ENCODE measurements at places on chromosomes 5 and 9. TPM values are rescaled to one million over a fixed set of nuclear protein-coding genes. Genes with fewer than 3 reads are reported as not detected.

The ALDH1B1 gene
- total RNA-seq: 133 TPM

The S1PR3 gene
- total RNA-seq: 1.0 TPM

The ADRB2 gene
- 2.8 TPM for total RNA-seq

The SEMA5A gene
- 3.1 TPM for total RNA-seq

The ADAMTS2 gene
- 6.3 TPM for total RNA-seq

The CCNI2 gene
- total RNA-seq: not detected

The AK1 gene
- 62.2 TPM for total RNA-seq

The CARTPT gene
- total RNA-seq: not detected

The ORM1 gene
- total RNA-seq: 22,212 TPM

The ADAMTS19 gene
- not detected for total RNA-seq

The IGIP gene
- 7.0 TPM for total RNA-seq

GRCh38 chr9:129347316-129348120, 169.5 kb upstream of the IER5L start:
- DNase-seq: no peak

- DNase-seq: no peak
Measured at GRCh38 chr5:131794586-131794985, 2.2 kb downstream of the FNIP1 start.

GRCh38 chr9:36781533-36781932, 208.8 kb downstream of the MELK start:
- no peak for DNase-seq

- no peak for DNase-seq
Measured at GRCh38 chr9:76456202-76456926, 2.6 kb upstream of the GCNT1 start.

DNA sequence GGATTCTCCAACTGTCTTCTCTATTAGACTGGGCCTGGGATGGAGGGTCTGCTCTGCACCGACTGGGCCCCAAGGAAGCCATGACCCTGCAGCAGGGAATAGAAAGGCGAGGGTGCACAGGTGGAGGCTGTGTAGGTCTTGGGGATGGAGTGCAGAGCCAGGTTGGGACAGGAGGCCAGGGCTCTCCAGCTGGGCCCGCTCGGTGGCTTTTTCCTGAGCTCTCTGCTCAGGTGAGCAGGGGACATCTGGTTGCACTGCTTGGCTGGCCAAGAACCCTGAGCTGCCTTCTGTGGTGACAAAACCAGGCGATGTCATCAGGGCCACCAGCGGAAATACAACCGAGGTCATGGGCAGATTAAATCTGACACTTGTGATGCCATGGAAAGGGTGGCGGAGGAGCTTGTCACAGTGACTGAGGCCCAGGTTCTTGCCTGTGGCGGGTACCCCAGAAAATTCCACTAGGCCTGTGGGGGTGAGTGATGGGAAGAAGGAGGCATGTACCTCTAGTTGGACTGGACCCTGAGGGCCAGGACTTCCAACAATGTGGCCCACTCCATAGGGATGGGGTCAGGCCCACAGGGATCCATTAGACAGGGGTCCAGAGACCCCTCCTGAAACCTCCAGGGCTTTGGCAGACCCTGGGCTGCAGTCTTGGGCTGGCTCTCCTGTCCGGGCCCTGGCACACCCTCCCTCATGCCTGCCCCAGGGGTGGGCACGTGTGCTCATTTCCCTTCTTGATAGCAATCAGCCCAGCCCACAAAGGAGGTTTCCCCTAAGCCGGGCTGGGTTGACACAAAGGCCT, 4.4 kb upstream of the IL3 start:
- no peak for DNase-seq

- no peak for DNase-seq
Measured at GRCh38 chr5:15026944-15027343, 155.4 kb upstream of the ANKH start.

DNA sequence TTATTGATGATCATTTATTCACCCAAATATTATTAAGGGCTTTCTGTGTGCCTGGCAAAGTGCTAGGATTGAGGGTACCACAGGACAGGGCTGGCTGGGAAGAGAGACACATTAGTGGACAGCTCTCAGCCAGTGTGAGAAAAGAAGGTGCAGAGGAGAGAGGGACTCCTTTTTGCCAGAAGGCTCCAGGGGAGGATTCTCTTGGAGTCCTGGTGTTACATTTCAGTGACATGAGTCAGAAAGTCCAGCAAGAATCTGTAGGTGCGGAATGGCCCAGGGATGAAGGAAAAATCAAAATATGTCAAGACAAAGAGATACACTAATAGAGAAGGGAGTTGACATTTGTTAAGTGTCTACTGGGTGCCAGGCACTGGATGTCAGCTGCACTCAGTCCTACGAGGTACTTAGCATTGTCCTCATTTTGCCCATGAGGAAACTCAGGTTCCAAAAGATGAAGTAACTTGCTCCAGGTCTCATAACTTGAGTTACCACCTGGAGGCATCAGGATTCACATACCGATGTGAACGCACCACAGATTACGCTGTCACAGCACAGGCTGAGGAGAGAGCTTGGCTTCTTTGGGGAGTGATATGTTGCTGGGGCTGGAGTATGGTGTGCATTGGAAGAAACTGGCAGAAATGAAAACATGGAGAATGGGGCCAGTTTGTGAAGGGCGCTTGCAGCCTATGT, 60.5 kb downstream of the RASGRF2 start:
- DNase-seq: no peak

- DNase-seq: no peak
Measured at GRCh38 chr5:77795268-77795667, 19.1 kb upstream of the TBCA start.

GRCh38 chr5:76412511-76412910, 9.4 kb downstream of the IQGAP2 start:
- DNase-seq: no peak

DNA sequence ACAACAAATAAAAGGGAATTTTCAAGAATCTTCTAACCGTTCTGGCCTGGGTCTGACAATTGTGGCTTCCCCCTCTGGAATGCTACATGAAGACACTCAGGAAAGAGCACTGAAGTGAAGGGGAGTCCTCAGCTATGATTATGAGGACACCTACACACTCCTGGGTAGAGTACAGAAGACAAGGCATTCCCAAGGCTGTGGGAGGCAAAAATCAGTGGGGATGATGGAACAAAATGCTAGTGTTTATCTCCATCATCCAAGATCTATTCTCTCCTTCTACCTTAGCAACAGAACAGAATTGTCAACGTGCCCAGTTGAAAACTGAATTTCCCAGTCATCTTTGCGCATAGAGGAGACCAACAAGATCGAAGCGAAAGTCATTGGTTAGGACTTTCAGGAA, 130.1 kb upstream of the LARP1 start:
- no peak for DNase-seq

DNA sequence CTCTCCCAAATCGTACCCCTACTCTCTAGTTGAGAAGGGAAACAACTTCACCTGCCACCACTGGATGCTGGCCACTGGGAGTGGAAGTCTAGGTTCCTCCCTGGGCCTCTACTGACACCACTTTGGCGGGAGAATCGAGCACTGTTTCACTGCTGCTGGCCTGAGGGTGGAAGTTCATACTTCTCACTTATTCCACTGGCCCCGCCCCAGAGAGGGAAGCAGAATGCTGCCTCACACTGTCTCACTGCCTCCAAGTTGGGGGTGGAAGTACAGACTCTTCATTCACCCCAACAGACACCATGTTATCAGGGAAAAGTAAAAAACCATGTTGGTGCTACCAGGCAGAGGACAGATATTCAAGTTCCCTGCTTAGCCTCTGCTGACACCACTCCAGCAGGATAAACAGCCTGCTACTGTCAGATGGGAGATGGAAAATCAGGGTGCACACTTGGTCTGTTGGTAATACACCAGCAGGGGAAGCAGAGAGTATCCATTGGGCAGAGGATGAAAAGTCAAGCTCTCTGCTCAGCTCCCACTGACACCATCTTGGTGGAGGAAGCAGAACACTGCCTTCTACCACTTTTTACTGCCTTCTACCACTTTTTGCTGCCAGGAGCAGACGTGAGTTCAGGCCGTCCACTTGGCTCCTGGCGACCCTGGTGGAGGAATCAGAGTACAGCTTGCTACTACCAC, 159.4 kb downstream of the SIL1 start:
- DNase-seq: no peak

DNA sequence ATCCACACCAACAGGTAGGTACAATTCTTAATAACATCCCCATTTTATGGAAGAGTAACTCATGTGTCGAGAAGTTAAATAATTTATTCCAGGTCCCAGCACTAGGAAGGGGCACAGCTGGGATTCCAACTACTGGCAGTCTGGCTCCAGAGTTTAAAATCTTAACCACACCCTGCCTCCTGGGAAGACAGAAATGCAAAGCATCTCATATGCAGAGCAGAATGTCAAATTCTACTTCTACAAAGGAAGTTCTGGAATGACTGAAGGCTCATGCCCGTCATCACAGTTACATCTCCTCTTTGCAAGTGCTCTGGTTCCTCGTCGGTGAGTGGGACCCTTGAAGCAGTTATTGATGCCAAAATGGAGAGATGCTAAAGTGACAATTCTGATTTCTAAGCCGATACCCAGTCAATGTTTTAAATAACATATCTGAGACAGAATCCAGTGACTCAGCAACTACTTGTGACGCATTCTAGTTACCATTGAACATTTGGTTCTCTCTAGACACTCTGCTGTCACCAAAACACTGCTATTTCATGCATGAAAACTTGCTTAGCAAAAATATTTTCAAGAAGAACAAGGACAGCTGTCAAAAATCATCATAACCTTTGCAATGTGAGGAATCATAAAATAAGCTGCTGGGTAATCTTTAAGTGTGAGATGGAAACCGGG, 412.7 kb downstream of the CTNND2 start:
- no peak for DNase-seq

GRCh38 chr9:87226896-87227295, 270.8 kb upstream of the DAPK1 start:
- no peak for DNase-seq

GRCh38 chr5:81068063-81068462, 107.9 kb downstream of the RASGRF2 start:
- DNase-seq: no peak

- no peak for DNase-seq
Measured at GRCh38 chr9:92151691-92152393, 36.6 kb upstream of the SPTLC1 start.

DNA sequence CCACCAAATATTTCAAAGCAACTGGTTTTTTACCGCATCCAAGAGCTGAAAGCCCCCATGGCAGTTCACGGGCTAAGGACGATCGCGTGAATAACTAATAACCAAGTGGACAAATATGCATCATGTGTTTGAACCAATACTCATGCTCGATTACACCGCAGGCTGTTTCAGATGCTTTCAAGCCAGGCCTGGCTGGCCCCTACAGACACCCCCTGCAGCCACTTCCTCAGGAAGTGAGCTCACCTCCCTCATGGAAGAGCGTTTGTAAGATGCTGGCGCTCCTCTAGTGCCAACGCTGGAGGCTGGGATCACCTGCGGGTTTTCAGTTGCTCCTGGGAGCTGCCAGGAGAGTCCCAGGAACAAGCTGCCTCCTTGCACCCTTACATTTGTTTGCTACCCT, 53.9 kb upstream of the PTCH1 start:
- DNase-seq: no peak

- DNase-seq: no peak
Measured at GRCh38 chr9:40913928-40914673, 214.4 kb downstream of the FOXD4L6 start.

- no peak for DNase-seq
Measured at GRCh38 chr5:16929831-16930230, 6.3 kb downstream of the MYO10 start.

DNA sequence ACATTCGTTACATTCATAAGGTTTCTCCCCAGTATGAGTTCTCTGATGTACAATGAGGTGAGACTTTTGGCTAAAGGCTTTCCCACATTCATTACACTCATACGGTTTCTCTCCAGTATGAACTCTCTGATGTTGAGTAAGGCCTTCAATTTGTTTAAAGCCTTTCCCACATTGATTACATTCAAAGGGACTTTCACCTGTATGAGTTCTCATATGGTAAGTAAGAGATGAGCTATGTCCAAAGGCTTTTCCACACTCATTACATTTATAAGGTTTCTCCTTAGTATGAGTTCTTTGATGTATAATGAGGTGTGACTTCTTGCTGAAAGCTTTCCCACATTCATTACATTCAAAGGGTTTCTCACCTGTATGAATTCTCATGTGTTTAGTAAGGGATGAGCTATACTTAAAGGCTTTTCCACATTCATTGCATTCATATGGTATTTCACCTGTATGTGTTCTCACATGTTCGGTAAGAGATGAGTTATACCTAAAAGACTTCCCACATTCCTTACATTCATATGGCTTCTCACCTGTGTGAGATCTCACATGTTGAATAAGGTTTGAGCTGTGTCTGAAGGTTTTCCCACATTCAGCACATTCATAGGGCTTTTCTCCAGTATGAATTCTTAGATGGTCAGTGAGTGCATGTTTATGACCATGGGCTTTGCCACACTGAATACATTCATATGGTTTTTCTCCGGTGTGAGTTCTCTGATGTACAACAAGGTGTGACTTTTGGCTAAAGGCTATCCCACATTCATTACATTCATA, 13.5 kb downstream of the ZFP37 start:
- DNase-seq: no peak

- no peak for DNase-seq
Measured at GRCh38 chr5:147487031-147487750, 22.7 kb downstream of the DPYSL3 start.

GRCh38 chr5:9265441-9266287, 280.2 kb downstream of the SEMA5A start:
- DNase-seq: no peak

DNA sequence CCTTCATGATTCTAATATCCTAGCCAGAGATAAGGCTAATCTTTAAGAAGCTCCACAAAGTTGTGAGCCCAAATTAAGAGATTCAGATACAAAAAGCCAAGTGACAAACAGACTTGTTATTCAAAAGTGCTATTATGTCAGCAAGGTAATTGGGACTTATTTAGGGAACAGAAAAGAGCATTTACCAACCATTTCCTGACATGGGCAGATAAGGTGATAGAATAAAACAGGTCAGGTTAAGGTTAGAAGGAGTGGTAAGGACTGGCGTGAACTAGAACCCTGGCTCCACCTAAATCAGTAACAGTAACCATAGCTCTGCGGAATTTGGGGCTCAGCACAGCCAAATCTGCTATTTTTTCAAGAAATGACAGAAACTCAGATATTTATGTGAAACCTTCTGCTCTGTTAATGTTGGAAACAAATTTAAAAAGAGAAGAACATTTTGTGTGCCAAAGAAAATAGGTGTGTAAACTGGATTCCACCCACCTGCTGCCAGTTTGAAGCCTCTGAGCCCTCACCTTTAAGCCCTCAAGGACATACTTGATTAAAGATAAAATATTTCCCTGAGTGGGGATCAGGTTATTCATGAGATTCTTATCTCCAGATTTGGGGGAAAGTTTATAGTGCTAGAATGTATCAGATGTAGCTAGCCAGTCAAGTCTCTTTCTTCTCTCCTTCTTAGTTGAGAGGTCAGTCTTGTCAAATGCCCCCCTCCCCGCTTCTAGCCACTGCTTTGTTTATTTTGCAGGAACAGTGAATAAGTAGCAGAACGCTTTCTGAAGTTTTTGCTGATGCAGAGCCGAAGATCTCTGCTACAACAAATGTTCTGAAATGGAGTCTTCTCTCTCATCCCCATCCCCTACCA, 10.2 kb upstream of the ERMP1 start:
- DNase-seq: no peak

DNA sequence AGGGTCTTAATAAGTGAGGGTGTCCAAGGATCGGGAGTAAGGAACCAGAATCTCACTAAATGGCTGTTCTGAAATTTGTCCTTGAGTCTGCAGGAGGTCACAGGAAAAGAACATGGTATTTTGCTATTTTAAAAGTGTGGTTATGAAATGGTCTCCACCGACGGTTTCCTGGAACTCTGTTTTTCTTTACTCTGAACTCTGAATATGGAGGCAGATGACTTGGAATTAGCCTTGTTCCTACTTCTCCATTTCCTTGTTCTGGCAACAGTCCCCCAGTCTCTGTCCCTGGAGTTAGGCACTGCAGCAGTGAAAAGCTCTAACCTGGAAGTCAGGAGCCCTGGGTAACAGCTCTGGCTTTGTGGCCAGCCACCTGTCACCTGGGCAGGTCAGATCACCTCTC, 46.6 kb upstream of the C5orf58 start:
- no peak for DNase-seq

All from right lobe of liver (tissue), 6 donors.